Caki2 (cell line): ENCODE measurements at places on chromosomes 7 and 10. TPM values are rescaled to one million over a fixed set of nuclear protein-coding genes. Genes with fewer than 3 reads are reported as not detected.

The COBL gene
- total RNA-seq, result 0.35 and 1.3 TPM in 2 replicates

The TMEM209 gene
- 4.0 and 4.5 TPM in 2 replicates for total RNA-seq

- DNase-seq, result peak; percentile 33
Measured at GRCh38 chr7:87152897-87153641, 816 bp downstream of the DMTF1 start.

DNA sequence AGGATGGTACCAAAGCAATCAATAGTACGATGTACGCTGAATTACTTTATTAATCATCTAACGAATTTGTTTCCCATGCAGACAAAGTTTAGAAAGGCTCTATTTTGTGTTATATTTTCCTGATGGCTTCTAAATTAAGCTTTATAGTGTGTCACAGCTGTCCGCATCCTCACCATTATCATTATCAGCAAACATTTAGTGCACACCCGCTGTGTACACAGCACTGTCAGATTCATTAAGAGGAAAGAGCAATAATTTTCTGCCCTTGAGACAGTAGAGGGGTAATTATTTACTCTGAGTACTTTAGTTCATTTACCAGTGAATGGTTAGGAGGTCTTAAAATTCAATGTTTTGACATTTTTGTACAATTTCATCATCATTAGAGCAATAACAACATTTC is 233.3 kb upstream of the PTPRZ1 start:
- DNase-seq, result no peak

- no peak for DNase-seq
Measured at GRCh38 chr7:108711611-108712010, 141.9 kb downstream of the DNAJB9 start.

DNA sequence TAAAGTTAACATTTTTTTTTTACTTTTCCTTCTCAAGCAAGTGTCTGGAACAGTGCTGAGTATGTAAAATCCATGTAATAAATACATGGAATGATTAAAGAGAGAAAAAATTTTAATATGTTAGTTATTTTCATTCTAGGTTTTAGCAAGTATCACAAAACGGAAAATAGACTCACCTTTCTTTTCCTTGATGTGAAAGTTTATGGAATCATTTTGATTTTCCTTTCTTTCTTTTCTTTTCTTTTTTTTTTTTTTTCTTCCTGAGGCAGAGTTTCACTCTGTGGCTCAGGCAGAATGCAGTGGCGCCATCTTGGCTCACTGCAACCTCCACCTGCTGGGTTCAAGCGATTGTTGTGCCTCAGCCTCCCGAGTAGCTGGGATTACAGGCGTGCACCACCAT is 28.1 kb downstream of the SMNDC1 start:
- no peak for DNase-seq
